Stimulated activated CD8-positive, alpha-beta memory T cell treated with anti-CD3 and anti-CD28 coated beads, Interleukin-15, amount 100 ng/mL, for 1 hour (primary cell): ENCODE measurements at places on chromosomes 16 and 17.

- DNase-seq: no peak
Observed at GRCh38 chr17:74824961-74825627, 34.6 kb downstream of the GRIN2C start.

DNA sequence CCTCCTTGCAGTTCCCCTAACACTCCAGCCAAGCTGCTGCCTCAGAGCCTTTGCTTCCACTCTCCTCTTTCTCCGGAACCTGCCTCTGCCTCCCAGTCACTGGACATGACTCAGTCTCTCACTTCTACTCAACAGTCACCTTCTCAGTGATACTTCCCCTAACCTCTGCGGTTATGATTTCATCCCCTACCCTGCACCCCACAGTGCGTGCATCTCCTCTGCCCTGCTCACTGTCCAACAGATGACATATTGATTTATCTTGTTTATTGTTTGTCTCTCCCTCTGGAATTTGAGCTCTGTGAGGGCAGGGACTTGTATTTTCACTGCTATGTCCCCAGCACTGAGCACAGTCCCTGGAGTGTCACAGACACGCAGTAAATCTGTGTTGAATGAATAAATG lies 100.7 kb downstream of the CYLD start:
- DNase-seq: no peak

DNA sequence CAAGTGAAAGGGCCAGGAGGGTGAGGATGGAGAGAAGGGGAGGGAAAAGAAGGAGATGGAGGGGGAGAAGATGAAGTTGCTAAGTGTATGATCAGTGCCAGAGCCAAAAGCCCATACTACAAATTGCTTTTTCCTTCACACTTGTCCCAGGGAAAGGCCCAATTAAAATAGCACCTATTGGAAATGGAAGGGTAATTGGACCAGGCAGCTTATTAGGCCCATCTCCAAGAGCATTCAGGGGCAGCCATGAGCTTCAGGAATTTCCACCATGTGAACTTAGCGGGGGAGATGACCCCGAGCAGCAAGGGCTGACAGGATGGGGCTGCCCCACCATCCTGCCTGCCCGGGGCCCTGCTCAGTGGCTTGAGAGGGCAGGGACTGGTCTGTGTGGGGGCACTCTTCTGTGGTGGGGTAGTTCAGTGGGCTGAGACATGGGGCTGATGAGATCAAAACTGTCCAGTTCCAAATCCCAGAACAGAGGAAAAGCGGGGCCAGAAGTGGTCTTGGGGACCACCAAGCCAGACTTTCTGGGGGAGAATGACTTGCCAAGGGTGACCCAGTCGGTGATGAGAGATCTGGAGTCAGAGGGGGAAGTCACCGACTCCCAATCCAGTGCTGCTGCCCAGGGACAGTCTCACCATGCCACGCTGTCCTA lies 27.5 kb downstream of the GOSR2 start:
- DNase-seq: no peak

- DNase-seq: no peak
Observed at GRCh38 chr16:22174642-22175041, 12.3 kb downstream of the SDR42E2 start.

DNA sequence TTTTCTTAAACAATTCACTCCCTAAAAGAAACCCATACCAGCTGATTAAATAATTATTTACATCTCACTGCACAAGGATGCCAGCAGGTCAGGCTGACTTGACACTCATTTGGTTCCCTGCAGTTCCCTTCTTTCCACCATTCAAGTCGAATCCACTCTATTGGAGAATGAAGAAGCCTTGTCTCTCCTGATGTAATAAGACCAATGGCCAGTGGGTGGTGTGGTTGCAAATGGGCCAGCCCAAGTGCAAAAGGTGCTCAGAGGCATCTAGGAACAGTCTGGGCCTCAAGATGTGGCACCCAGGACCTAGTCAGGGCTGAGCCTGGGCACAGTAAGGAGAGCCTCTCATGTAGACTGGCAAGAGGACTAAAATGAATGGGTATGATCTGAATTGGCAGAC lies 9.3 kb downstream of the C16orf78 start:
- no peak for DNase-seq

- DNase-seq: no peak
Observed at GRCh38 chr16:89290887-89291286, 73.4 kb downstream of the ZNF778 start.

DNA sequence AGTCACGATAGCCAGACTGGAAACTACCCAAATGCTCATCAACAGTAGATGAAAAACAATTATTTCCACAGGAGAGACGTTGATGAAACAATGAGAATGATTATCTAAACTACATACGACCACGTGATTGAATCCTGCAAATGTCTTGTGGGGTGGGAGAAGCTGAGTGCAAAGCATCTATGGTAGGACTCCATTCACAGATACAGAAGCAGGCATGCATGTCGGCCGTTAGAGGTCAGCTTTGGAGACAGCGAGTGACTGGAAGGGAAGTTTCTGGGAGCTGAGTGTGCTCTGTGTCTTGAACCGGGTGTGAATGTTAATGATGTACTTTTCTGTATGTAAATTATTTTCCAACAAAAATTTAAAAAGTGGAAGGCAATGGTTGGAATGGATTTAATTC lies 71.5 kb upstream of the DNAJA2 start:
- DNase-seq: no peak

DNA sequence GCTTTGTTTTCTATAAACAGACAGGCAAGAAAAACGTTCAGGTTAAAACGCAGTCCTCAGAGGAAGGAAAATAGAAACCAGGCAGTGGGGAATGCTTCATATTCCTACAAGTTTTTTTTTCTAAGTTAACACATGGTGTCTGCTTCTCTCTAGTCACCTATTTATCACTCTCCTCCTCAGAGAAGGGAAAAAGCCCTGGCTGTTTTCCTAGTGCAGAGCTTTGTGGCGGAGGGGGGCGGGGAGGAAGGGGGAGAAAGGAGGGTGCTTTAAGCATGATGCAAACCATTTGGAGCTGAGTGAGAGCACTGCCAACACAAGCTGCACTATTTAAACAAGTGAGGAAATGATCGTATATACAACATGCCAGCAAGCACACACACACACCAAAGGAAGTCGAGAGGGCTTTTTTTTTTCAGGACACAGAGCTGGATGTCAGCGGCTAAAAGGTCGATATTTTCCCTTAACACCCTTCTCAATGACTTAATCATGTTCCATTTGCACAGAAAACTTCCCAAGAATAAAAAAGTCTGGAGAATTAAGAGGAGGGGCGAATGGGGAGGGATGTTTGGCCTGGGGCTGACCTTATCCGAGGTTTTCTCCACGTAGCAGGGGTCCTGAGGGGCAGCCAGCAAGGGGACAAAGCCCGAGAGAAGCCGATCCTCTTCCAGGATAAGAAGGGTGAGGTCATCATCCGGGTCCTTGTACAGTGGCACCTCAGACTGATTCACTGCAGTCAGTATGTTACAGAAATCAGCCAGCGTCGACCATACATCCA lies 117.4 kb downstream of the HIC1 start:
- no peak for DNase-seq

GRCh38 chr17:2964370-2964769 lies 99.0 kb downstream of the OR1D5 start:
- no peak for DNase-seq

GRCh38 chr16:73886426-73886825 lies 410.2 kb upstream of the PSMD7 start:
- DNase-seq: no peak

GRCh38 chr17:37179893-37180292 lies 195.9 kb upstream of the C17orf78 start:
- DNase-seq: no peak
